ENCODE measurements at places on chromosomes 3 and 15.

DNA sequence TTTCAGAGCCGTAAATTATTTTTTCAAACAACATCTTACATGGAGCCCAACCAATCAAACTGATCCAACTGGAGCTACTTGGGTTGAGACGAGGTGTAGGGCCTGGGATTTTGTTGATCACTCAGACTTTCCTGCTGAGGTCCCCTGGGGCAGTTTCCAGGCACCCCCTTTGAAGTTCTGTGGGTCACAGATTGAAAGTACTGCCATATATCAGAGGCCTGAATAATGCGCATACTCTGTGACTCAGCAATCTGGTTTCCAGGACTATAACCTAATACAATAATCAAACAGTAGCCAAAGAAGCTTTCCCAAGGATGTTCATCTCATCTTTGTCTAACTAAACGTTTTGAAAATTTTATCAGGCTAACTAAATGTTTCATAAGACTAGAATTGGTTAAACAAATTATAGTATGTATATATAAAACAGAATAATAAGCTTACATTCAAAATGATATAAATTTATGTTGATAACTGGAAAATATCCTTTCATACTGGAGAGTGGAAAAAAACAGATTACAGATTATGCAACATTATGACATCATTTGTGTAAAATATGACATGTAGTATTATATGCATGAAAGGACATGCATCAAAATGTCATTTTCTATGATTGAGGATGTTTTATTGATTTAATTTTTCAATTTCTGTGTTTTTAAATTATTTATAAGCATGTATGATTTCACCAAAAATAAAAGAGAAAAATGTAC lies 617.1 kb downstream of the NTRK3 start:
- H3K27me3 ChIP-seq = no peaks in the 10 kb centered on the region
- no peaks in the 10 kb centered on the region for H3K36me3 ChIP-seq

- no peaks in the 10 kb centered on the region for H3K4me1 ChIP-seq
- DNase-seq = no peak
- no peak overlapping the region for H3K4me3 ChIP-seq
- H3K27me3 ChIP-seq = no peaks in the 10 kb centered on the region
Measured at GRCh38 chr15:56992725-56993124, 74.3 kb downstream of the TCF12 start.

DNA sequence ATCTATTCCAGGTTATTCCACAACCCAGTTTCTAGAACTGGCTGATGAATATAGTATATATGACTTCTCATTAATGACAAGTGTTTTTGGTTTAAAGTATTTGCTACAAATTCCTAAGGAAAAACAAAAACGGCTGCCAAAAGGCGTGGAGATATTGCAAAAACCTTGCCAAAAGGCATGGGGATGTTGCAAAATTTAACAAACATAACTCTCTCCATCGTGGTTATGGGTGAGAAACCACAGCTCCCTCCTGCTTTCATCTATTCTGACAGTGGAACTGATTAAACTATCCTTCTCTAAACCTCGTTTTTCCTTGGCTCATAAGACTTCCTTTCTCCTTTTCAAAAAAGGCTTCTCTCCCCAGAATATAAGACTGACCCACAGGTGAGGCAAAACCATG lies 342.0 kb upstream of the PDZRN3 start:
- H3K4me3 ChIP-seq = no peak overlapping the region
- no peaks in the 10 kb centered on the region for H3K4me1 ChIP-seq
- H3K27me3 ChIP-seq = no peaks in the 10 kb centered on the region
- no peak overlapping the region for H3K27ac ChIP-seq
- DNase-seq = no peak

DNA sequence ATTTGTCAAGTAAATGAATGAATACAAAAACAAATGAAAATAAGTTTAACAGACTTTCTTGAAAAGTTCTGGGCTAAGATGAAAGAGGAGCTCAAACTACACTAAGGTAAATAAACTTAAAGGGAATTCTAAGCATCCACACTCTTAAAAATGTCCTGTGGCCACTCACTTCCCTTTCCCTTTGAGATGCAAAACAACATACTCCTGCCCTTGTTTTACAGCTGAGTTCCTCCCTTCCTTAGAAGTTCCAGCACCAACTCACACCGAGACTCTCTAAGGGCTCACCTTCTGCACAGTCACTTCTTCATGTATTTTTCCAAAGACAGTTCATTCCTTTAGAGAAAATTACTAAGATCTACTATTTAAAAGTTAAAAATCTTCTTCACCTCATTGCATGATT lies 123.3 kb upstream of the CMC1 start:
- no peak for DNase-seq
- H3K27ac ChIP-seq = no peak overlapping the region
- H3K27me3 ChIP-seq = no peaks in the 10 kb centered on the region
- no peak overlapping the region for H3K4me3 ChIP-seq
- H3K4me1 ChIP-seq = no peaks in the 10 kb centered on the region

DNA sequence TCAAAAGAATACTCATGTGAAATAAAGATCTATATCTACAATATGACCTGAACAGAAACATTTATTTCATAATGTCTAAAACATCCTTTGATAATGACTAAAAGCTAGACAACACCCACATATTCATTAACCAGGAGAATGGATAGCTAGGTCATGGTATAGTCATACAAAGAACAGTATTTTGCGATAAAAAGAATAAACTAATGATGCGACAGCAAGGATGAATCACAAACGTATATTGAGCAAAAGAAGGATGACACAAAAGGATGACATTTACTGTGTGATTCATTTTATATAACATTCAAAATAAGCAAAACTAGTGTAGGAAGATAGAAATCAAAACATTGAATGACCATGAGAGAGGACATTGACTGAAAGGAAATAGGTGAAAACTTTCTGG lies 1233.1 kb downstream of the OTOL1 start:
- no peaks in the 10 kb centered on the region for H3K36me3 ChIP-seq
- no peak overlapping the region for H3K4me3 ChIP-seq
- H3K27me3 ChIP-seq = no peaks in the 10 kb centered on the region

GRCh38 chr3:95302044-95302443 lies 1239.2 kb downstream of the NSUN3 start:
- no peak for DNase-seq
- H3K4me1 ChIP-seq = no peaks in the 10 kb centered on the region
- H3K27me3 ChIP-seq = no peaks in the 10 kb centered on the region
- H3K4me3 ChIP-seq = no peak overlapping the region
- no peaks in the 10 kb centered on the region for H3K36me3 ChIP-seq
- H3K27ac ChIP-seq = no peak overlapping the region

GRCh38 chr15:36191459-36191858 lies 388.0 kb upstream of the CDIN1 start:
- no peak overlapping the region for H3K27ac ChIP-seq
- H3K27me3 ChIP-seq = no peaks in the 10 kb centered on the region
- H3K4me1 ChIP-seq = no peaks in the 10 kb centered on the region
- H3K36me3 ChIP-seq = no peaks in the 10 kb centered on the region
- no peak for DNase-seq

DNA sequence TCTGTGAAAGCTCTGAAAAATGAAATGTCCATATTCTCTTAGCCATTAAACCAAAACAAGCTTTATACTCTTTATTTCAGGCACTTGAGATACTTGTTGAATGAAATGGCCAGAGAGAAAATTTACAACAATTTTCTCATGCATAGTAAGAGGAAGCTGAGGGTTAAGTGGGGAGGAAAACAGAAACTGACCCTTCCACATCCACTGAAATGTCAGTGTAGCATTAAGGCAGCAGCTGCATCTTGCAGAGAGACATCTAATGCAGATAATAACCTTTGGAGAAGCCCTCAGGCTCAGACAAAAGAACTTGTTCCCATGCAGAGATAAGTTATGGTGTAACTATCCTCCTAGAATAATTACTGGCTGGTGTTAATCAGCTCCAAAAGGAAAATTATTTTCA lies 34.0 kb downstream of the ZDHHC23 start:
- no peak overlapping the region for H3K4me3 ChIP-seq
- no peak for DNase-seq
- H3K27me3 ChIP-seq = no peaks in the 10 kb centered on the region
- H3K27ac ChIP-seq = no peak overlapping the region
- no peaks in the 10 kb centered on the region for H3K4me1 ChIP-seq
